ENCODE measurements at places on chromosomes 5 and 9.

DNA sequence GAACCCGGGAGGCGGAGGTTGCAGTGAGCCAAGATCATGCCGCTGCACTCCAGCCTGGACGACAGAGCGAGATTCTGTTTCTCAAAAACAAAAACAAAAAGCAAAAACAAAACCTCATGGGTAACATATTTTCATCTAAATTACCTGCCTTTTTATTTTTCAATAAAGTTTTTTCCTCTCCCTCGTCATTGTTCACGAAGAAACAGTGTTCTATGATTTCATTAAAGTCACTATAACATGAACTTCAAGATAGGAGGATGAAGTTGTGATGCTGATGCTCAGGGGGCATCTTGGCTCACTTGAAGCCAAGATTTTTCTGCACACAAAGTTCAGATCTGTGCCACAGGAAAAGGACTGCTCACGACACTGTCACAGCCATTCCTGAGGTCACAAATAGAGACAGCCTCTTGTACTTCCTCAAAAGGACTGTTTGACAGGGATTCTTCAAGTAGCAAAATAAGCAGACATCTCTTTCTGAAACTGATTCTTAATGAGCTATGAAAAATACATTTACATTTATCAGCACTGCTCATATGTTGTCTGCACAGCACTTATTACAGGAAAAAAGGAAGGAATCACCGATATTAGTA is 16.1 kb downstream of the NIPSNAP3B start:
- peak; percentile 31 for DNase-seq

DNA sequence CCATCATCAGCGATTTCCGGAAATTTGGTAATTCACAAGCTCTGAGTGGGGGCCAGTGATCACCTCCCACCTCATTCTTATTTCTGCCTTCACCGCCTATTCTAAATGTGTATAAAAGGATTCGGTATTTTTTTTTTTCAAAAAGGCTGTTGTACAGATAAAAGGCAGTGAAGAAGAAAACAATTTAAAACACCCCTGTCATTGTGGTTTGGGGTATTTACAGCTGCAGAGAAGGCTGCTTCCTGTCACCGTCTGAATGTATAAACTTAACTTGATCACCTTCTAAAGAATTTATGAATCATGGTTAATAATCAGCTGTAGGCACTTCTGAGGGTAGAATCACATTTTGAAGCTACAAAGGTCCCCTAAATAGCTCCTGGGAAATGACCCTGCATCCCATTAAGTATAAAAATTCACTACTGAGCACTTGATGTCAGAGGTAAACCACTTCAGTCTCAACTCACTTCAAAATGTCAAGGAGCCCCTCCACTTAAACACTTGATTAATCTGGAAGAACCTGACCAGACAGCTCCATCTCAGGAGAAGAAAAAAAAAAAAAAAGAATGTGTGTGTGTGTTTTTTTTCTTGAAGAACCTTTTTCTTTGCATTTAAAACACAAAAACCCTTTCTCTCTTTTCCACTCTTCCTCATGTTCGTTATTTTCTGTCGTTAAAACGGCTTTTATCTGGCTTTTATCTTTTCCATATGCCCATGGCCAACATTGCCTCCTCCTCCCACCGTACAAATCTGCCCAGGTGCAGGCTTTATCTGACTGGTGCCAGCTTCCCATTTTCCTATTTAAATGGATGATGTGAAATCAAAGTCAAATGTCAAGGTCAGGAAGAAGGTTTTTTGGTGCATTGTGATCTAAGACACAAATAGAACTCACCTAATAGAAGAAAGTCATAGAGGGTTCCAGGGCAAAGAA is 291.2 kb downstream of the IRX1 start:
- DNase-seq = no peak

DNA sequence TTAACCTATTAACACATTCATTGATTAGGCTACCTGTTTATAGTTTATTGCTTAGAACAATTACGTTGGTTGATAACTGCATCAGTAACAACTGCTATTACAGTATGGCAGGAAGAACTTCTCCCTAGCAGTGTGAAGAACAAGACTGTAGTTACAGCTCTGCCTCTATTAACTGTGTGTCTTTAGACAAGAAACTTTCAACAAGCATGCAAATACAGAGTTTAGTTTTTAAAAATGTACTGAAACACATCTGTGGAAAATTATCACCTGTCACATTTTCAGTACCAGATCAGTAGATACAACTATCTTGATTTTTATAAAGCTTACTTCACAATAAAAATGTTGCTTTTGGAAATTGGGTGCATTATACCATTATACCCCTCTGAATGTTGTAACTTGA is 22.2 kb downstream of the ELL2 start:
- no peak for DNase-seq

DNA sequence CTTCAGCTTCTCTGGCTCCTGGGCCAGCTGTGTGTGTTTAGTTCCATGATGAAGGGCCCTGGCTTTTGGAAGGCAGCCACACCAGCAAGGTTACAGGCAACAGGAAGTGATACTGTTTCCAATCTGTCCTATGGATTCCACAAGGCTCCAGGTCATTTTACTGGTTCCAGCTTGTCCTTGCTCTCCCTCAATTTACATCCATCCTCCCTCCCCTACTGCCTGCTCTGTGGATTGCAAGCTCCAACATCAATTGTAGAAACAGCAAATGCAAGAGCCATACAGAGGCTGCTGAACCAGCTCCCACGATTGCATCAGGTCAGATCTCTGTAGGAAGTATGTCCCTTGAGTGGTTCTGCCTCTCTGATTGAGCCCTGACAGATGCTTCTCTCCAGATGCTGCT is 409.8 kb downstream of the NTRK2 start:
- DNase-seq = no peak

- DNase-seq = no peak
Measured at GRCh38 chr9:113646946-113647914, 183.7 kb downstream of the RGS3 start.

GRCh38 chr9:127938298-127938690 is 640 bp upstream of the DPM2 start:
- no peak for DNase-seq

GRCh38 chr9:95177617-95178016 is 139.9 kb downstream of the FANCC start:
- DNase-seq = no peak

- peak; percentile 69 for DNase-seq
Measured at GRCh38 chr5:151171529-151171928, 13.9 kb upstream of the ANXA6 start.

GRCh38 chr9:108351571-108351970 is 504.2 kb downstream of the ACTL7B start:
- DNase-seq = no peak

DNA sequence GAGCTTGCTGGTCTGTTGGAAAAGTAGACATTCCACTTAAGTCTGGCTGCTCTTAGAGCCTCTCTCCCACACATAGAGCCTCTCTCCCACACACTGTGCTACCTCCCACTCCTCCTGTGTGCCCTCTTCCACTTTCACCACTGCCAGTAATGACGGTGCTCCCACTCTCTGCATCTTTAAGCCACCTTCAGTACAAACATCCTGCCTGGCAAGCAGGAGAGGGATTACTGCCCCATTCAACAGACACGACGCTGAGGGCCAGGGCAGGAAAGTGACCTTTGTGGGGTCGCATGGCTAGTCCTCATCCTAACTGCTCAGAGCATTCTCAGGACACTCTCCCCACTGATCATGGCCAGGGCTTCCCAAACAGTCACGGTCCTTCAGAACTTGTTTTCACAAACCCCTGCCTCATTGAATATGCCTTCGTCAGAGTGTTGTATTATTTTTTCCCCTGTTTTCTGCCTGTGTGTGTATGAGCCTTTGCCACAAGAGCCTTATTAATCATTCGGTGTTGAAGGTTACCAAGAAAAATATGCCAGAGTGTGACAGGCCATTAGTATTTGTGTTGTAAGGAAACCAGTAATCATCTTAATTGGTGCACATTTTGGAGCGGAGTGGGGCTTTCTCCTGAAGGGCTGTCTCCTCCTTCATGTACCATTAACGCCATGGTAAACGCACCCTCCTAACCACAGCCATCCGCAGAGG is 87.1 kb upstream of the SAP30L start:
- DNase-seq = no peak

- DNase-seq = no peak
Measured at GRCh38 chr5:148343603-148344487, 8.5 kb downstream of the SPINK9 start.

DNA sequence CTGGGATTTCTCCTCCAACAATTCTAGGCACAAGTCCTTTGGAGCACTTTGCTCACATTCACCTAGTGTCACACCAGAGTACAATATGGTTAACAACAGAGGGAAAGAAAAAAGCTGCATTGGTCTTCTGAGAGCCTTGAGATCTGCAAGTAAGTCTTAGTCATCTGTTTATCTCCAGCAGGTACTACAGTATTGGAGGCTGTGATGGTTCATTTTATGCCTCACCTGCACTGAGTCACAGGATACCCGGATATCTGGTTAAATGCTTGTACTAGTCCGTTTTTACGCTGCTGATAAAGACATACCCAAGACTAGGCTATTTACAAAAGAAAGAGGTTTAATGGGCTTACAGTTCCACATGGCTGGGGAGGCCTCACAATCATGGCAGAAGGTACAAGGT is 525.0 kb downstream of the NR2F1-AS1 start:
- DNase-seq = no peak

- DNase-seq = peak; percentile 61
Measured at GRCh38 chr9:131707733-131708157, 32.1 kb downstream of the RAPGEF1 start.

- no peak for DNase-seq
Measured at GRCh38 chr5:166860426-166860825, 1431.0 kb upstream of the WWC1 start.

DNA sequence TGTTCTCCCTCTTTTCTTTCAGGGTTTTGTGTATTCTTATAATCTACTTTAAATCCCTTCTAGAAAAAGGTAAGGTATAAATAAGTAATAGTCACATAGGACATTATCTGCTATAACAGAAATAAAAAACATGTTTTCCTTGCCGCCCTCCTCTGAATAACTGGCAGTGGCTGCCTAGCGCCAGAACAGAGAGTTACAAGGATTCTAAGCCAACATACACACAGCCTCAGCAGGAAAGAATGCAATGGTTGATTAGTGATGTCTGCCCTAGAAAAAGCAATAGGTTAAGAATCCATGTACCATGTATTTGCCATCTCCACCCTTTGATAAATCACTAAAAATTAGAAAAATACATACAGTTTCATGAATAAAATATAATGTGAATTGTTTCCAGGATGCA is 4.9 kb downstream of the MED27 start:
- DNase-seq = no peak

DNA sequence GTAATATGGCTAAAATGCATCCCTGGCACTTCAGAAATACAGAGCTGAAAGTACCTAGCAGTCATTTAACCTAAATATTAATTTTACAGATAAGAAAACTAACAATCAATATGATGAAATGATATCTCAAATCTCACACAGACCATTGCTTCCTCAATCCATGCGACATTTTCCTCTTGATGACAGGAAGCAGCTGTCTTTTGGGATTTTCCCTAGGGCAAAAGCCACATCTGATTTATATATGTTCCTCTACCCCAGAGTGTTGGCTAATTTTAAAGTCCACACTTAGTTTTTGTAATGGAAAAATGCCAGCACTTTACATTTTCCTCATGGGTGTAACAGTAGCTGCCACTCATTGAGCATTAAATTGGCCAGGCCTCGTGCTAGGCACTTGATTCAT is 47.7 kb upstream of the ITGA1 start:
- DNase-seq = no peak

DNA sequence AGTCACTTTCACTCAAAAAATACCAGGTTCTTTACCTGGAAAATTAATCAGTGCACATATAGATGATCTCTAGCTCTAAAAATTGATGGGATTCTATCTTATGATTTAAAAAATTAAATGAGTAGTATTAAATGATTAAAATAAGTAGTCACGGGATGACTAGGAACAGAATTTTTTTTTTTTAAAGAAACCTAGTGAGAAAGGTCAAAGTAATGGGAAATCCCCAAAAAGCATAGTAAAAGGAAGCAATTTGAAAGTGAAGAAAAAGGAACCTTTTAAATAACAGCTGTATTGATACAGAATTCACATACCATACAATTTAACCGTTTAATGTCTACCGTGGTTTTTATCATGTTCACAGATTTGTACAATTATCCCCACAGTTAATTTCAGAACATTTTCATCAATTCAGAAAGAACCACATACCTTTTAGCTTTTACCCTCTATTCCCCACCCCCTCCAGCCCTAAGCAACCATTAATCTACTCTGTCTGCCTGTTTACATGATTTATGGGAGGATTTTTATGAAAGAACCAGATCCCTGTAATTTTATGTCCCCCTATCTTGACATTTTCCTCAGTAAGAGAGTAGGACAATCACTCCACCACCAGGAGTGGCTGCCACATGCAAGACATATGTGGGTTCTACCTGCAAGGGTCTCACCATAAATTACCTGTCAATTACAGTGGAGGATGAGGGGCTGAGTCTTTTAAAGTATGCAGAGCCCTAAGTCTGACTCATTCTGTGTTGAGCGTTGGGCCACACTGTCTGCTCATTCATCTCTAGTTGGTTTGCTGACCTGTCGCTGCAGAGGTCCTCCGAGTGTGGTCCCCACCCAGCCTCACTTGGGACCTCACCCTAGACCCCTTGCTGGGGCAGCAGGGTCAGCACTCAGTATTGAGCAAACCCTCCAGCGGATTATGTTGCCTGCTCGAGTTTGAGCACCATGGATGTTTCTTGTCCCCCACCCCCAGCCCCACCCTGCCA is 16.0 kb downstream of the ANKRD33B start:
- no peak for DNase-seq

- no peak for DNase-seq
Measured at GRCh38 chr5:38330207-38330606, 71.8 kb downstream of the EGFLAM start.

DNA sequence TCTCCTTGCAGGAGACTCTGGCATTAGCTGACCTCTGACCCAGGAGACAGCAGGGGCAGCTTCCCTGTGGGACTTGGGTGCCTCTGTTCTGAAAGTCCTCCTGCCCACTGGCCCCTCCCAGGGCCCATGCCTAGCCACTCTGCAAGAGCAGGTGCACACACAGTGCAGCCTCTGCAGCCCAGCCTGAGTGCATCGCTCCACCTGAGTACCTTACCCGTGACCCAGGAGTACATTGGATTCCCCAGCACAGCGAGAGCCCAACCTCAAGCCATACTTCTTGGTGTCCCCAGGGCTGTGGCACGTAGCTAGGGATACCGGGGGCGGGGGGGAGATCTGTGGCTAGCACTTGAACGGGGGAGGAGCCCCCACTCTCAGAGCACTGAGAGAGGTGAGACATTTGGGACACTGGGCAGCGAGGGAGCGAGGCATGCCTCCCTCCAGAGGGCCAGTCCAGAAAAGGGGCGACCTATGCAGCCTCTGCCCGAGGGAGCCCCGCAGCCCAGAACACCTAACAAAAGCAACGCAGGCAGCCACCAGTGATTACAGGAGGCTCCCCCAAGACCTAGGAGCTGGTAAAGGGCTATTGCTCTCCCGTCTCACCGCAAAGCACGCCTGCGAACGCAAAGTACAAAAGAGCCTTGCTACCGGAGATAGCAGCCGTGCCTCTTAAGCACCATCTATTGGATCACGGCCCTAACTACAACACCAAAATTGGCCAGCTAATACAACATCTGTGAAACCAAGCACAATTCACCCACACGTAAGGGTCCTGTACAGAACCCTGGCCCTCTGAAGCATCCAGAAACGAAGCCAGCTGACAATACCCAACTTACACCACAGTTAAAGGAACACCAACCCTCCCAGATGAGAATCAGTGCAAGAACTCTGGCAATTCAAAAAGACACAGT is 826 bp upstream of the PRDM9 start:
- no peak for DNase-seq

GRCh38 chr9:126701813-126702140 is 88.0 kb downstream of the LMX1B start:
- DNase-seq = no peak
